Liver (tissue), 10 donors: ENCODE measurements at places on chromosomes 6 and 20. TPM values are rescaled to one million over a fixed set of nuclear protein-coding genes. Genes with fewer than 3 reads are reported as not detected.

DNA sequence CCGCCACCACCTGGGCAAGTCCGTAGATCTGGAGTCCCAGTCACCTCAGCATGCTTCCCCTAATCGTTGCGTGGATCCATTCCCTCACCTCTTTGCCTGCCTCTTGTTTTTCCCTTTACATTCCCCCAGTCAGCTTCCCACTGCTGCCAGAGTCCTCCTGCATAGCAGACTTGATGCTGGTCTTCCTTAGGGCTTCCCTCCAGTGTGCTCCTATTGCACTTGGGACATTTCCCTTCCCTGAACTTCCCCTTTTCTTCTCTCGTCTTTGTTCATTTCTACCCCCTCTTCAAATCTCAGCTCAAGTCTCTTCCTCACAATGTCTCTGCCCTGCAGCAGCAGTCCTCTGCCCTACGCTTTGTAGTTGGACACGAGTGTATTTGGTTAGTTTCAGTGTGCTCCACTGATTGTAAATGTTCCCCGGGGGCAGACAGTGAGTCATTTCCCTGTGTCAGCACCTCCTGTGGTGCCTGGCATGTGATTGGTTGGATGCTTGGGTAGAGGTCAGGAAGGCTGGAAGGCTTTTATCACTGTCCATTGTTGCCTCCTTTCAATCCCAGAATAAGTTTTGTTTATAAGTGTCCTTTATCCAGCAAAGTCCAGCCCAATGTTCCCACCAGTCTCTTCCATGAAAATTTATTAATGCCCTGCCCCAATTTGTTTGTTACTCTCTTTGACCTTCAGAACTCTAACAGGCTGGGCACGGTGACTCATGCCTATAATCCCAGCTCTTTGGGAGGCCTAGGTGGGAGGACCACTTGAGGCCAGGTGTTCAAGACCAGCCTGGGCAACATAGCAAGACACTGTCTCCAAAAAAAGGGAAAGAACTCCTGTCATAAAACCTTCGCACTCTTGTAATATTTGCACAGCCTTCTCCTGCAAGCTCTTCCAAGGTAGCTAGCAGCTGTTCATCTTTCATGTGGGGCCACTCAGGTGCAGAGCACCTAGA, 38.3 kb downstream of the FAM120B start:
- no peaks in the 10 kb centered on the region for H3K27me3 ChIP-seq
- H3K27ac ChIP-seq, result no peak overlapping the region
- peaks cover 31% of the 10 kb centered on the region for H3K36me3 ChIP-seq
- no peak overlapping the region for H3K4me3 ChIP-seq
- H3K4me1 ChIP-seq, result no peaks in the 10 kb centered on the region

DNA sequence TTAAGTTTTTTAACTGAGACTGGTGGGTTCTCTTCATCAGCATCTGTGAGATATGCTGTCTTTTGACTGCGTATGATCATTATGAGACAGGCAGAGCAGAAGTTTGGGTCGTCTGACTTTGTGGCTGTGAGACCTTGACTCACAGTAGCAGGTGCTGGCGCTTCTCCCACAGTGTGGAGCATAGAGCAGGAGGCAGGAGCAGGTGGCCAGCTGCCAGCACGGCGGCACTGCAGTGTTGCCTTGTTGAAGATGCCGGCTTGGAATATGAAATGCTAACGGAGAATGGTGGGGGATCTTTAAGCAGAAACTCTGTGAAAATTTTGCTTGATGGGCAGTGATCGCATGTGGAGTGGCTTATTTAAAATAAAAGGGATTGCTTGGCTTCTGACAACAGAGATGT, 105.0 kb downstream of the TIAM2 start:
- no peak overlapping the region for H3K4me3 ChIP-seq
- no peaks in the 10 kb centered on the region for H3K4me1 ChIP-seq
- DNase-seq, result no peak

GRCh38 chr6:87623248-87623647, 33.3 kb downstream of the ORC3 start:
- no peak for DNase-seq
- H3K27me3 ChIP-seq, result no peaks in the 10 kb centered on the region
- H3K4me3 ChIP-seq, result no peak overlapping the region
- no peaks in the 10 kb centered on the region for H3K36me3 ChIP-seq
- H3K27ac ChIP-seq, result peak overlapping the region; percentile 84
- peaks cover 2% of the 10 kb centered on the region for H3K4me1 ChIP-seq

FKBP1A gene
- 49.3 TPM for total RNA-seq

QRSL1 gene
- 9.6 TPM for total RNA-seq

TLDC2 gene
- not detected for total RNA-seq
